ENCODE measurements at places on chromosomes 4 and X.

- DNase-seq = no peak
Observed at GRCh38 chr4:113325876-113326615, 276.6 kb downstream of the ANK2 start.

DNA sequence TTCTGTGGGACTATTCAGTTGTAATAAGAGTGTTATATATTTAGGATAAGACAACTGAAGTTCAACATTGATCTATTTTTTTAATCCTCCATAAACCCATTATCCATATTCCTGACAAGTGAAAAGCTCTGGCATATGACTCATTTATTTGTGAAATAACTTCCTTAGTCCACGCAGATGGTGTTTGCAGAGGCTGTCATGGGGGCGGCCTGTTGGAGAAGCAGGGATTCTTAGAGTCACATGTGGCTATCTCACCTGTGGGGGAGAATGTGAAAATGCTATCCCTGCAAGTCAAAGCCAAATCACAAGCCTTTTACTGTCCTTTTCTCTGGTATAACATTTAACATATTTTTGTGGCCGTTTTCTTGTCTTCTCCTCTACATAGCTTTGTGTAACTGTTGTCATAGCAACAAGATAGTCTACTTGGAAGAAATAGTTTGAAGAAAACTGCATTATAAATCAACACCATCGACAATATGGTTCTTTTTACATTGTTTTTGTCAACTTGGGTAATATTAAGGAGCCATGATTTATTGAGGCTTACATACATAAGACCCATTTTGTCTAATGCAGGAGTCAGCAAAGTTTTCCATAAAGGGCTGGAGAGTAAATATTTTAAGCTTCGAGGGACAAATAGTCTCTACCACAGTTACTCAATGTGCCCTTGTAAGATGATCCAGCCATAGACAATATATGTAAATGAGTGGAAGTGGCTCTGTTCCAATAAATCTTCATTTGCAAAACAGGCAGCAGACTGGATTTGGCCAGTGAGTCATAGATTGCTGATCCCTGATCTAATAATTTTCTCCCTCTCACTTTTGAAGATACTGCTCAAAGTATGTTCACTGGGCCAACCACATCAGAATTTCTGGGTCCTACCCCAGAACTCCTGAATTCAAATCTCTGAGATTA, 395.0 kb downstream of the DTHD1 start:
- peak; percentile 16 for DNase-seq

GRCh38 chrX:51035746-51036145, 125.2 kb downstream of the BMP15 start:
- no peak for DNase-seq

- no peak for DNase-seq
Observed at GRCh38 chr4:118743867-118744266, 58.7 kb downstream of the METTL14 start.

- DNase-seq = no peak
Observed at GRCh38 chrX:30830326-30830943, 58.6 kb downstream of the TAB3 start.

DNA sequence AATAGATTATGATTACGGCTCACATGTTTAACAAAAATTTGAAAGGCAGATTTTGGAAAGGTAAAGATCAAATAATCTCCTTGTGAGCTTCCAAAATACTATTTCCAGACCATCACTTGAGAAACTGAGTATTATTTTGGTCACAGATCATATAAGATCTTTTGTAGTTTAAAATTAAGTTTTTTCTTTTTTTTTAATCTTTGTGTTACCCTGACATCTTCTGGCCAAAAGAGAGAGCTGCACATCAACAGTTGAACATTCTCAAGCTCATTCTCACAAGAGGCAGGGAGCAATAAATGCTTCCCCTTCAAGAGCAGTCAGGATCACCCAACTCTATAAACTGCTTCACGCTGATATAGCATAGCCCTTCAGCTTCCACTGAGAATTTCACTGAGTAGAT, 15.9 kb downstream of the TMEM192 start:
- peak; percentile 37 for DNase-seq

GRCh38 chr4:4396628-4397440, 9.9 kb downstream of the NSG1 start:
- DNase-seq = no peak

- DNase-seq = no peak
Observed at GRCh38 chr4:181967401-181967800, 275.8 kb upstream of the TENM3 start.

- DNase-seq = peak; percentile 65
Observed at GRCh38 chr4:69546134-69546765, 50.5 kb upstream of the UGT2B4 start.

DNA sequence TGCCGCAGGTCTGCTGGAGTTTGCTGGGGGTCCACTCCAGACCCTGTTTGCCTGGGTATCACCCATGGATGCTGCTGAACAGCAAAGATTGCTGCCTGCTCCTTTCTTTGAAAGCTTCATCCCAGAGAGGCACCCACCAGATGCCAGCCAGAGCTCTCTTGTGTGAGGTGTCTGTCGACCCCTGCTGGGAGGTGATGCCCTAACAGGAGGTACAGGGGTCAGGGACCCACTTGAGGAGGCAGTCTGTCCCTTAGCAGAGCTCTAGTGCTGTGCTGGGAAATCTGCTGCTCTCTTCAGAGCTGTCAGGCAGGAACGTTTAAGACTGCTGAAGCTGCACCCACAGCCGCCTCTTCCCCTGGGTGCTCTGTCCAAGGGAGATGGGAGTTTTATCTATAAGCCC, 162.7 kb downstream of the NAF1 start:
- DNase-seq = no peak

- DNase-seq = peak; percentile 92
Observed at GRCh38 chr4:84498935-84499623, at the start of gene NKX6-1. TSS of gene NKX6-1 (minus strand) at chr4:84499292. CDS start at chr4:84498228, 1,064 bp downstream.

GRCh38 chrX:9310616-9311015, 154.2 kb upstream of the TBL1X start:
- DNase-seq = no peak

GRCh38 chr4:72205831-72206230, 174.0 kb downstream of the NPFFR2 start:
- no peak for DNase-seq

- DNase-seq = no peak
Observed at GRCh38 chr4:172946503-172946902, 222.1 kb upstream of the GALNT7 start.

- no peak for DNase-seq
Observed at GRCh38 chrX:20639115-20639514, 372.4 kb upstream of the RPS6KA3 start.

- no peak for DNase-seq
Observed at GRCh38 chr4:8921465-8921864, 49.8 kb upstream of the HMX1 start.

- no peak for DNase-seq
Observed at GRCh38 chr4:122858705-122859104, 32.1 kb downstream of the FGF2 start.

DNA sequence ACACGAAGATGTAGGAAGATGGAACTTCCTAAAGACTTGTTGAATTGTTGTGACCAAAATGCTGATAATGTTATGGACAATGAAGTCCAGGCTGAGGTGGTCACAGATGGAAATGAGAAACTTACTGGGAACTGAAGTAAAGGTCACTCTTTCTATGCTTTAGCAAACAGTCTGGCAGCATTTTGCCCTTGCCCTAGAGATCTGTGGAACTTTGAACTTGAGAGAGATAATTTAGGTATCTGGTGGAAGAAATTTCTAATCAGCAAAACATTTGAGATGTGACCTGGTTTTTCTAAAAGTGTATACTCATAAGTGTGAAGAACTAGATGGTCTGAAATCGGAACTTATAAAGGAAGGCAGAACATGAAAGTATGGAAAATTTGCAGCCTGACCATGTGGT, 1785.9 kb downstream of the PCDH7 start:
- no peak for DNase-seq

DNA sequence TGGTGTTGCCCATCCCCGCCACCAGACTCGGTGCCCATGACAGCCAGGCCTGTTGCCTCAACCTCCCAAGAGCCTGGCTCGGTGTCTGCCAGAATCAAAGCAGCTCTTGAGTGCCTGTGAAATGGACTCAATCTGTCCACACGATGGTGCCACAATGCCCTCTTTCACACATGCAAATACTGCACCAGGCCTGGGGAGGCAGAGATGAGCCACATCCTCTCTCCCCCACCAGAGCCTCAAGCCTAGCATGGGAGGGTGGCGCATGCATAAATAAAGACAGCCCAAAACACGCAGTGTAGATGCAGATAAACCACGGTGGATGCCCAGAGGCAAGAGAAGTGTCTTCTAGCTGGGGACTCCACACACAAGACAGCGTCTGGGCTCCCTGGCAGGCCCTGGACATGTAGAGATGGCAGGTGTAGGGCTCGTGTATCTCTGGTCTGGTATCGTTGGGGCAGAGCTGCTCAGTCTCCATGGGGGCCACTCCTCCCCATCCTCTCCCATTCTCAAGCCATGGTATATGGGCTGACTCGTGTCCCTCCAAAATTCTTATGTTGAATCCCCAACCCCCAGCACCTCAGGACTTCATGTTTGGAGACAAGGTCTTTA, 65.6 kb downstream of the JAKMIP1 start:
- DNase-seq = no peak

GRCh38 chr4:72432282-72432681, 136.7 kb downstream of the ADAMTS3 start:
- no peak for DNase-seq

DNA sequence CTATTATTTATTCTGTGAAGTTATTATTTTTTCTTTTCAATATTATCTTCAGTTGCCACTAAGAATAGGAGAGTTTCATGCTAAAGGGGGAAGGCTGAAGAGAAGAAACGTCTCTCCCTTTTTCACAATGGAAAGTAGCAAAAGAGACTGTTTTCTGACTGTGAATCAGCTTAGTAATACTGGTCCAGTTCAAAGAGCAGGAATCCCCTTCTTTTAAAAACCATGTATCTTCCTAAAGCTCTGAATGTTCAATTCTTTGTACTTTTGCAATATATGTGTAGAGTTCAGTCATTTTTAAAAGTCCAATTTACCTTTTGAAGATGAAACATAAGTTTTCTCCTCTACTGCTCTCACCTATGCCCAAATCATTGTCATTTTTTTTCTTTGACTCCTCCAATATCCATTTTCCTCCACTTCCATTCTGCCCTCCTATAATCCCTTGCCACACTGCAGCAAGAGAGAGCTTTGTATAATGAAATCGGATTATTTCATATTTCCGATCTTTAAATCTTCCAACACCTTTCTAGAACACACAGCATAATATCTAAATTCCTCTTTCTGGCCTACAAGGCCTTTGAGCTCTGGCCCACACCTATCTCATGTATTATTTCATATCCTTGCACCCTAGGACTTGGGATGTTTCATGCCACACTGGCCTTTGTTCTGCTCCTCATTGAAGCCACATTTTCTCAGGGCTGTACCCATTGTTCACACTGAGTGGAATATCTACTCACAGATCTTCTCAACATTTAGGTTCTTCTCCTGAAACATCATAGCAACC, 195.3 kb downstream of the CAMK2D start:
- DNase-seq = no peak

GRCh38 chrX:15737190-15737958, 696 bp upstream of the CA5B start:
- no peak for DNase-seq

DNA sequence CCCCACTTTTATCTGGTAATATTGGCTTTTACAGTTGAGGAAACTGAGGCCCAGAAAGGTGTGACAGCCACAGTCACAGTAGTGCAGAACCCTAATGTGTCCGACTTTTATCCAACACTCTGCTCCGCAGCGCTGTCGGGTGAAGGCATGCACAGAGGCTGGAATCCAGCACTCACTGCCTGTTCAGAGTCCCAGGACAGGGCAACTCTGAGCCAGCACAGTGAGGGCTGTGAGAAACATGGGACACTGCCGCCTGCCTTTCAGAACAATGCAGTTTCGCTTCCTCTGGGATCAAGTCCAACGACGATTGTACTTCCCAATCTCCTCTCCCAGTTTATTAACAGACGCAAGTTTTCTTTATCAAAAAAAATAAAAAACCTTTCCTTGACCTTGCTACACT, 41.9 kb upstream of the PDGFRA start:
- no peak for DNase-seq

- DNase-seq = peak; percentile 43
Observed at GRCh38 chr4:150079081-150079581, 886 bp downstream of the DCLK2 start.

- no peak for DNase-seq
Observed at GRCh38 chrX:30215357-30215843, at the start of gene MAGEB2. TSS of gene MAGEB2 (plus strand) at chrX:30215563. CDS start at chrX:30218581, 3,018 bp downstream.

DNA sequence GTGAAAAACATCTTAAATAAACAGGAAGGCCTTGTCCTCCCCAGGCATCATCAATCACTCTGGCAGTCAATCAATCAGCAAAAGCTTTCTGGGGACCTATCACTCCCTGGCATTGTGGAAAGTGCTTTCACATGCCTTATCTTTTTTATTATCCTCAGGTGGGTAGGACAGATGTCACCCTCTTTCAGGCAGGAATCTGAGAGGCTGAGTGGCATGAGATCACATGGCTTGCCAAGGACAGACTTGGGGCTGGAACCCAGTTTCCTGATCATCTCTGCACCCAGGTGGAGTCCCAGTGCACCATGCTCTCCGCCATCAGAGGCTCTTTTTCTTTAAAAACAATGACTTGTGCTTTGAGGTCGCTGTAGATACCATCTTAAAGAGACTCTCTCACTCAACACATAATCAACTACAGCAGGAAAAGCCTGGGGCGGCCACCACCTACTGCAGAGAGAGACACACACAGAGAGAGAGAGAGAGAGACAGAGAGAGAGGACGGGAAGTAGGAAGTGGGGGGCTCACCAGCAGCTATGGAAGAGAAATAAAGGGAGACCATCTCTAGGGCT, 282.7 kb downstream of the PTTG2 start:
- DNase-seq = no peak

DNA sequence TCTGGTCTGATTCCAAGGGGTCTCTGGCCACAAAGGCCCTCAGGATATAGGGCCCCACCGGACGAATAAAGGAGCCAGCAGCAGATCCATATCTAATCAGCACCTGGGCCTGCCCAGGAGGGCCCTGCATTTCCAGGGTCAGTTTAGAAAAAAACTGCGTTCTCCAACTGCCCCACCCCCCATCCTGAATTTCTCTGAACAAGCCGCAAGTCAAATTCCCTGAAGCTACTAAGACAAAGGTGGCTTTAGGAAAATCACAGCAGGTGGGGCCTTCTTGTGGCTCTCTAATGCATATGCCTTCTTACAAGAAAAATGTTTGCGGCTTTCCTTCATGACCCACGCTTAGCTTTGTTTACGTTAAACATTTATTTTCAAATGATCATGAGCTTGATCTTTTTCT, 76.6 kb downstream of the MBNL3 start:
- peak; percentile 39 for DNase-seq

DNA sequence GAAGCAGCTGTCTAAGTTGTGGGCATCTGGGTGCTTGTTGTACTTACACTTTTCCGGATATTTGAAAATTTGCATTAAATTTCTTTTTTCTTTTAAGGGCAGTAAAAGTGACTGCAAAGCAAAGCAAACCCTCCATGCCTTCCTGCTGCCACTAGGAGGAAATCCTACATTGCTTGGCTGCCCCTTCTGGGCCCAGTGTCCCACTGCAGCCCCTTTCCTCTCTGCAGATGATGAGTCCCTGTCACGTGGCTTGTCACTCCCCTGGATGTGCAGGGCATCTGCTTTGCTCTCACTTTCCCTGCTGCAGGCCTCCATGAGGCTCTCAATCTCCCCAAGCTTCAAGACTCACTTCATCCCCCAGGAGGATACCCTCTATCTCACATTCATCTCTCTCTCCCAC, 12.7 kb downstream of the TSR2 start:
- DNase-seq = peak; percentile 2

GRCh38 chrX:6852869-6853268, 294.6 kb upstream of the STS start:
- DNase-seq = no peak
